Inflammatory macrophage treated with lipopolysaccharide for 1 hour (primary cell): ENCODE measurements at places on chromosomes 16 and 17.
A peak's percentile ranks its signal among the peaks of the same experiment; 100 is the strongest.

GRCh38 chr17:76548378-76549214 is 8.8 kb downstream of the PRCD start:
- DNase-seq: no peak

- no peak for DNase-seq
Observed at GRCh38 chr17:40089077-40089895, 11.1 kb downstream of the NR1D1 start.

DNA sequence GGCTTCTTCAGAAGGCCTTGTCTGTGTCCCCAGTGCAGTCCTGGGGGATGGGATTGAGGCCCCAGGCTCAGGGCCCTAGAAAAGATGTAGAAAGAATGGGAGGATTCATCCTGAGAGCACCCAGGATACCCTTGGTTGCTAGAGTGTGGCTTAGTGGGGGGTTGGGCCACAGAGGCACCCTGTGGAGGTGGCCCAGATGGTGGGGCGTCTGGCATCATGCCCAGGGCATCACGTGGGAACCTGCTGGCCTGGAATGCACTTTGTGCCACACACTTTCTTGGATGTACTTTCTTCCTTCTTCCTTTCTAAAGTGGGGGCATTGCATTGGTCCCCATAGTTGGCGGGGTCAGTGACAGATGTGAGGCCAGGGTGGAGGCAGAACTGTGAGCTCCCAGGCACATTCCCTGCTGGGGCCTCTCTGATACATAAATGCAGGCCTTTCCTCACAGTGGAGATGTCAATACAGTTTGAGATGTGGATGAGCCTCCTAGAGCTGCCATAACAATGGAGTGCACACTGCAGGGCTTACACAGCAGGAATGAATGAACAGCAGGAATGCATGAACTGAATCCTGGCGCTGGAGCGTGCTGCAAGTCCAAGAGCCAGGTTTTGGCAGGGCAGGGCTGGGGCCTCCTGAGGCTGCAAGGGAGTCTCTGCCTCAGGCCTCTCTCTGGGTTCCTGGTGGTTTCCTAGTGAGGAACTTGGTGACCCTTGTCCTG is 43.3 kb downstream of the MGAT5B start:
- DNase-seq: no peak

DNA sequence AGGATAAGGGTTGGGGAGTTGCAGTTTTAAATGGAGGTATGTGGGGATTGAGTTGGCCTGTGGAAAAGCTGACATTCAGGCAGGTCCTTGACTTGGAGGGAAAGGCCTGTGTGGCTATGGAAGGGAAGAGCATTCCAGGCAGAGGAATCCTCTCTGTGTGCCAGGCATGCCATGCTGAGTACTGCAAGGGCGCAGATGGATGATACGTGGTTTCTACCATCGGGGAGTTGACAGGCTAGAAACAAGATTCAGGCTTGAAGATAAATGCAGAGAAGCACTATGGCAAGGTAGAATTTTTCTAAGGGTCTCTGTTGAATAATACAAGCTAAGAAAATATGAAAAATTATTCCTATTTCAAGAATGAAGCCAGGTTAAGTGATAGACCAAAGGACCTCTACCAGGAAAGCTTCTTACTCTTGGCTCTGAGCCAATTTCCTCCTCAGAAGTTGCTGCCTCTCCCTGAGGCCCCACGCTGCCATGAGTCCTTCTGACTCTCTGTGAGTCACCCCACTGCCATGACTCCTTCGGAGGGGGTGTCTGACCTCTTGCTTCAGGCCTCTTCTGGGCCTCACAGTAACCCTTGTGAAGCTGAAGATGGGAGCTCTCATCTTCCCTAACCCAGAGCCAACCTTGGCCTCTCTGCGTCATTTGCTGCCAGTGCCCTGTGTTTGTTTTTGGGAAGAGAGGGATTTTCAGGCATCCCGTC is 75.8 kb downstream of the WNT3 start:
- peak; percentile 36 for DNase-seq

GRCh38 chr16:48576927-48577326 is 33.1 kb downstream of the N4BP1 start:
- peak; percentile 77 for DNase-seq

DNA sequence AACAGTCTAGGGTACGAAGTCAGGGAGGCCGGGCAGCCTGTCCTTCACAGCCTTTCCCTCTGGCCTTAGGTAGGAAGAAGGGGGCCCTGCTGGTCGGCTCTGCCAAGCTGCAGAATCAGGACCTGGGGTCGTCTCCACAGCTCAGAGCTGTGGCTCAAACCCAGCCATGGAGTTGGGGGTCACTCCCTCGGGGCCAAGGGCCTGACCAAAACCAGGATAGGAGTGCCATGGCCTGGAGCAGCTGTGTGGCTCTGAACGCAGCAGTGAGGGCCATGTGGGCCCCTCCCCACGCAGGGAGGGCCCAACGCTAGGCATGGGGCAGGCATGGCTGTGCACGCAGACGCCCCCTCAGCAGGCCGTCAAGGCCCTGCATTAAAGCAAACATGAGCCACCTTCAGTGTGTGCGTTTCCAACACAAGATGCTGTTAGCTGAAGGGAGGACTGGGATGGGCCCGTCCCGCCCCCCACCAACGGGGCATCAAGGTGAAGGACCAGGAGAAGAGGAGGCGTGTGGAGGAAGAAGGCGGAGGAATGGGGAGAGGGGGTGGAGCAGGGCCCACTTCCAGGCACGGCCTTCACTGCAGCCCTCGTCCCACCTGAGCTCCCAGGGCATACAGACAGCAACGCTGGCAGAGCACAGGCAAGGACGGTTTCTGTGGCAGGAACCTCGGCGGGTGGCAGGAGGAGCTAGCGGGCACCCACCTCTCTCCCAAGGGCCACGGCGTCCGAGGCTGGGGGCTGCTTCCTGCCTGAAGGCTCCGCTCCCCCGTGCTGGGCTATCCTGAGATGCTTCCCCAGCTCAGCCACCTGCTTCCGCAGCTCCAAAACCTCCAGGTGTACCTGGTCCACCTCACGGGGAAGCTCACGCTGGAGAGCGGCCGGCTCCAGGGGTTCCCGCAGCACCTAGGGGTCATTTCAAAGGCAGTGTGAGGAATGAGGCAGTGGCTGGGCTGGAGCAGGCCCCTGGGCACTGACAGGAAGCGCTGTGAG is 55.3 kb downstream of the CCDC57 start:
- no peak for DNase-seq

GRCh38 chr17:45573924-45574770 is 83.6 kb upstream of the PLEKHM1 start:
- no peak for DNase-seq

- no peak for DNase-seq
Observed at GRCh38 chr16:60203525-60204124, 1469.5 kb upstream of the GOT2 start.

GRCh38 chr17:64262198-64262999 is 661 bp downstream of the TEX2 start:
- DNase-seq: no peak
